GM12864 (cell line): ENCODE measurements at places on chromosomes 13 and 19.
A peak's percentile ranks its signal among the peaks of the same experiment; 100 is the strongest.

DNA sequence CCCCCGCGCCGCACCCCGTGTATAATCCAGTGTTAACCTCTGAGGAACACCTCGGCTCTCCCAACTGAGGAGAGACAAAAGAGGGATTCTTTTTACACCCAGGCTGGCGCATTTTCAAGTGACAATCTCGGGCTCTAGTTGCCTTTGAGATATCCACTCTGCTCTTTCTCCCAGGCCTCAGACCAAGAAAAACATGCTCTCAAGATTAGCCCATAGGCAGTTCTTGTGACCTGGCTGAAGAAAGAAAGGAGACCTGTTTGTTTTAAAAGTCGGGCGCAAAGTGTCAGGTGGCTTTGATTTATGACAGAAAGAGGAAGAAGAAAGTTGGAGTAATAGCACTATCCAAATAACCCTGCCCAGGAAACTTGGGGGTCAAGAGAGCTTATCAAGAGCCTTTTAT lies 27.3 kb downstream of the SHISA2 start:
- no peak for DNase-seq

- DNase-seq, result no peak
Observed at GRCh38 chr19:39341129-39341718, 997 bp upstream of the SAMD4B start.

DNA sequence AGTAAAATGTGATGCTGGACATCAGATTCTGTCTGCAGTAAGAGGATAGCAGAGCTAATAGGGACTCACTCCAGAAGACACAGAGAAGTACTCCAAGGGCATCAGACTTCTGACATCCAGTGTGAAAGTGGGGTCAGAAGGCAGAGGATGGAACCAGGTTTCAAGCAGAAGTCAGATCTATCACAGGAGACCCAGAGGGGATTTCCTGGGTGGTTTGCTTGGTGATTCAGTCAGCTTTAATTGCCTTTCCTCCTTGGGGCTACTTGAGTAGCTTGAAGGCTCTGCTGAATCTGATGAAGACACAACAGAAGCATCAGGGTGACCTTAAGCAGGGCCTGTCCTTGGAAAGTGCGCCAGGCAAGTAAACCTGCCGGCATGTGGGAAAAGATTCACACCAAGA lies 300.6 kb downstream of the COG6 start:
- DNase-seq, result no peak

- no peak for DNase-seq
Observed at GRCh38 chr13:20715330-20715712, 11.8 kb downstream of the IL17D start.

- DNase-seq, result no peak
Observed at GRCh38 chr13:113855931-113856715, 7.8 kb downstream of the GAS6 start.

DNA sequence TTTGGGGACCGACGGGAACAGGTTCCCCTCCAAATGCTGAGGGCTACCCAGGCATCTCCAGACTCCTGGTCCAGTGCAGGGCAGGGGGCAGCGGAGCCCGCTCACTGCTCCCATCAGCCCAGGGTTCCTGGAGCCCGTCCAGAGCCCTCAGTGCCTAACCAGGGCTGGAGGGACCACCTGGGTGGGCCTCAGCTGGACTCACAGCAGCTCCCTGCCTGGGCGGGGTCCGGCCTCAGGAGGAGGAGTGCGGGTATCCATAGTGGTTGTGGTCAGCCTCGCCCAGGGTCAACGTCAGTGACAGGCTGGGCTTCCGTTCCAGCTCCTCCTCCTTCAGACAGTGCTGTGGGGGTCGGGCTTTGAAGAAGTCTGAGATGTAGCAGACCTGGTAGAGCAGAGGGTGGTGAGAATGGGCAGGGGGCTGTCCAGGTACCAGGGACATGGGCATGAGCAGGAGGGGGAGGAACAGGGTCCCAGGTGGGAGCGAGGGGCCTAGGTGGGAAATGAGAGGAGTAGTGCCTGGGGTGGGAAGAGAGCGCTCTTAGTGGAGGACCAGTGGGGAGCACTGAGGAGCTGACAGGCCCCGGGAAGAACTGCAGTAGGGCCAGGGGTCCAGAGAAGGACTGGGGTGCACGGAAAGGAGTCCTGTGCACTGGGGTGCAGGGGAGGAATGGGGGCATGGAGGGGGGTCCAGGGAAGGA lies 9.9 kb downstream of the PLPP2 start:
- no peak for DNase-seq

DNA sequence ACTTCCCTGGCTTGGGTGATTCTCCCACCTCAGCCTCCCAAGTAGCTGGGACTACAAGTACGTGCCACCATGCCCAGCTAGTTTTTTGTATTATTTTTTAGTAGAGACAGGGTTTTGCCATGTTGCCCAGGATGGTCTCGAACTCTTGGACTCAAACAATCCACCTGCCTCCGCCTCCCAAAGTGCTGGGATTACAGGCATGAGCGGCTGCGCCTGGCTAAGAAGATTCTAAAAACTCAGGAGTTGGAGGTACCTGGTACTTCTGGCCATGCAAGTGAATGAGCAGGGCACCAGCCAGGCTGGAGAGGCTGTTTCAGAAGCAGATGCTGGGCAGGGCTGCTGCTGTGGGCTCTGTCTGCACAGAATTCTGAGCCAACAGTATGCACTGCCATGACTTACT lies 6.1 kb downstream of the MZF1 start:
- no peak for DNase-seq

GRCh38 chr19:30341611-30342201 lies 30.5 kb upstream of the ZNF536 start:
- no peak for DNase-seq

GRCh38 chr13:50794226-50794625 lies 49.3 kb downstream of the DLEU7 start:
- DNase-seq, result no peak

GRCh38 chr13:42867232-42867631 lies 85.8 kb downstream of the FAM216B start:
- no peak for DNase-seq

DNA sequence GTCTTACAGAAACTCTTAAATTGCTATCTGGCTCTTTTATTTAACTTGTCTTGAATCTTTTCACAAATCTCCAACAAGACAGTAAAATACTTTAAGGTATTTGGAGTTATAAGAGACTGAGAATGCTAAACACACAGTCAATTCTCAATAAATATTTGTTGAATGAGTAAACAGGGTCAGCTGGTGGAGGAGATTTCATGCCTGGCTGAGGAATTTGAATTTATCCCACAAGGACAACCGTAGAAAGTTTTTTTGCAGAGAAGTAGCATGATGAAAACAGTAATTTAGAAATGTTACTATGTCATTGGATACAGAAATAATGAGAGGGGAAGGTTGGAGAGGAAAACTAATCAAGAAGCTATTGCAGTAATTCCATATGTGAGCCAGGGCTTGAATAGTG lies 1223.7 kb downstream of the PCDH17 start:
- no peak for DNase-seq

DNA sequence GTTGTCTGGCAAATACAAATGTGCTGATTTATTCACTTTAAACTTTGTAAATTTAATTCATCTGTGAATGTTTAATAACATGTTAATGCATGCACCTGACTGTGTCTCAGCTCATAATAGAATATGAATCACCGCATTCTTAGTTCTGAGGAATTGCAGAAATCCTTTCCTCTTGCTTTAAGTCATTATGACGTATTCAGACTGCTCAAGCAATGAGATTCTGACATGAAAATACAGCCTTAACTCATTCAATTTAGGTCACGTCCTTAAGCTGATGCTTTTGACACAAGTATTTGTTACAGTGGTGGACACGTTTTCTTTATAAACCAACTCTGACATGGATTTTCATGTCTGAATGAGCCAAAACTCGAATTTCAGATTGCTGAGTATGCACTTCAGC lies 541.0 kb upstream of the KLF12 start:
- no peak for DNase-seq

DNA sequence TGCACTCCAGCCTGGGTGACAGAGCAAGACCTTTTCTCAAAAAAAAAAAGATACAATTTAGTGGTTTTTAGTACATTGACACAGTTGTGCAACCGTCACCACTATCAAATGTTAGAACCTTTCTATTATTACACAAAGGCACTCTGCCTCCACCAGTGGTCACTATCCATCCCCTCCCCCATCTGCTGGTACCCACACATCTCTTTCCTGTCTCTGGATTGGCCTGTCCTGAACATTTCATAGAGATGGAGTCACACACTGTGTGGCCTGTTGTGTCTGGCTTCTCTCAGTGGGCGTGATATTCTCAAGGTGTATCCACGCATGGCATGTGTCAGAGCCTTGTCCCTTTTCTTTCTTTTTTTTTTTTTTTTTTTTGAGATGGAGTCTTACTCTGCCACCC lies 11.2 kb downstream of the KDM4B start:
- DNase-seq, result no peak

- DNase-seq, result no peak
Observed at GRCh38 chr13:87129602-87130300, 541.4 kb upstream of the SLITRK5 start.

DNA sequence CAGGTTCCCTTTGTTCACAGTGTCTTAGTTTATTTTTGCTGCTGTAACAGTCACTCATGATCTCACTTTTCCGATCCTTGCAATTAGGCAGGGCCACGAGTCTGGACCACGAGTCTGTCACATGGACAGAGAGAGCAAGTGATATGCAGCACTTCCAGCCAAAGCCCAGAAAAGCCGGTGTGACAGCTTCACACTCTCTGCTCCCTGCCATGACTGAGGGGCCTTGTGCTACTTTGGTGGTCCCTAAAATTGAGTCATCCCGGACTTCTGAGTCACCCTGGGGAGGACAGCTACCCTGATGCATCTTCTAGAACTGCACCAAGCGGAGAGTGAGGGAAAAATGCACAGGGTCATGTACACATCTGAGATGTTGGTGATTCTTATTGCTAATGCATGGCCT lies 179.6 kb downstream of the EFNB2 start:
- DNase-seq, result no peak

DNA sequence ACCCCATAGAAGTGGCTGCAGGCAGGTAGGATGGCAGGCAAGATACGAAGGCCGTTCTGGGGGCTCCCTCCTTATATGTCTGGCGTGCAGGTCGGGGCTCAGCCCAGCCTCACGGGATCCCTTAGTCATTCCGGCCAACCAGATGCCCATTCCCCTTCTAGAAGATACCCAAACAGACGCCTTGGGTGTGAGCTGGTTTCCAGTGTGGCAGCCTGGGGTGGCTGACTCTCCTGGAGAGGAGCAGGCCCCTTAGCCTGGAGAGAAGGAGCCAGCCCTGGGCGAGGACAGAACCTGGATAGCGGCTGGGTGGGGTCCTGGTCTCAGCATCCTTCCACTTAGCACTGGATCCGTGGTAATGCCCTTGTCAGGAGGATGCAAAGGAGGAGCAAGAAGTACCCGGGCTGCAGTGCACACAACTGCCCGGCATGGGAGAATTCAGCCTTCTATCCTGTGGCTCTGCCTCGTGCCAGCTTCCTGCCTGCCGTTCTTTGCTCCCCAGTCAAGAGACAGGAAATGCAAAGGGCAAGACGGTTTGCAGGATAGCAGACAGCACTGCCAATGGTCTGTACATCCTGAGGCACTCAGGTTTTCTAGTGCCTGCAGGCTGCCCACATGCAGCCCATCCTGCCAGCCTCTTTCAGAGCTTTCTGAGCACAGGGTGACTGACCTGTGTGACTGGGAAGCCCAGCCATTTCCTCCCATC lies 56.7 kb upstream of the WASF3 start:
- DNase-seq, result no peak

DNA sequence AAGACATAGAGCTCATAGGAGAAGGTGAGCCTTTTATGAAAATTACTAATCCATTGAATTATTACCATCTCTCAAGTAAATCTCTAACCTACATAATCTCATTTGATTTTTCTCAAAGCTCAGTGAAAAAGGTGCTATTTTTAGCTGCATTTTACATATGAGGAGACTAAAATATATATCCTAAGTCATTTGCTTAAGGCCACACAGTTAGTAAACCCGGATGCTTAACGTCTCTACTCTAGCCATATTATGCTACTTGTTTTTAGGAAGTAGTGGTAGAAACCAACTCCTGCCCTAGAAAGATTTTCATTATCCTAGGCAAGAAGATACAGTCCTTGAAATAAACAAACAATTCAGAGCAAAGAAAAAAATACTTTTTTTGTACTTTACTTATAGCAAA lies 108.9 kb downstream of the RBM26 start:
- DNase-seq, result no peak

DNA sequence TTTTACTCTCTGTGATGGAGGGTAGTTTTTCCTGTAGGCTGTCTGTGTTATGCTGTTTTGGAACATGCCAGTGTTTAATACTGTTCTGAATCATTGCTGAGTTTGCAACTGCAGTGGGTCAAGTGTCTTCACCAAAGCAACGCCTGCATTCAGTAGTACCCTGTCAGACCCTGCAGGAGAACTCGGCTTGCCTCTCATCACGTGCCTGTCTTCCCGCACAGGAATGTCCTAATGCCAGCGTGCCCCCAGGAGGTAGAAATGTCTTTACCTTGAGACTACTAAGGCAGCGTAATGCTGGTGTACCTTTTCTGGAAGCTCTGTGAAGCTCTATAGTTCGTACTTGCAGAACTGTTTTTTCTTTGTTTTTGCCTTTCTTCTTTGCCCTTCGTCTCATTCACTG lies 42.3 kb downstream of the POLR1D start:
- DNase-seq, result no peak

- DNase-seq, result no peak
Observed at GRCh38 chr13:21934284-21934683, 263.4 kb downstream of the FGF9 start.

- DNase-seq, result peak; percentile 41
Observed at GRCh38 chr13:39451860-39452301, 151.1 kb downstream of the LHFPL6 start.

DNA sequence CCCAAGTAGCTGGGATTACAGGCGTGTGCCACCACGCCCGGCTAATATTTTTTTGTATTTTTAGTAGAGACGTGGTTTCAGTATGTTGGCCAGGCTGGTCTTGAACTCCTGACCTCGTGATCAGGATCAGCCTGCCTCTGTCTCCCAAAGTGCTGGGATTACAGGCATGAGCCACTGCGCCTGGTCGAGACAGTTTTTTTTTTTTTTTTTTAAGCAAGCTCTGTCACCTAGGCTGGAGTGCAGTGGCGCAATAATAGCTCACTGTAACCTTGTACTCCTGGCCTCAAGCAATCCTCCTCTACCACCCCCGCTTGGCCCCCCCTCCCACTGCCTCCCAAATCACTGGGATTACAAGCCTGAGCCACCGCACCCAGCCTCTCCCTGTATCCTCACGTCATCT lies 6.4 kb upstream of the MAP2K7 start:
- no peak for DNase-seq

DNA sequence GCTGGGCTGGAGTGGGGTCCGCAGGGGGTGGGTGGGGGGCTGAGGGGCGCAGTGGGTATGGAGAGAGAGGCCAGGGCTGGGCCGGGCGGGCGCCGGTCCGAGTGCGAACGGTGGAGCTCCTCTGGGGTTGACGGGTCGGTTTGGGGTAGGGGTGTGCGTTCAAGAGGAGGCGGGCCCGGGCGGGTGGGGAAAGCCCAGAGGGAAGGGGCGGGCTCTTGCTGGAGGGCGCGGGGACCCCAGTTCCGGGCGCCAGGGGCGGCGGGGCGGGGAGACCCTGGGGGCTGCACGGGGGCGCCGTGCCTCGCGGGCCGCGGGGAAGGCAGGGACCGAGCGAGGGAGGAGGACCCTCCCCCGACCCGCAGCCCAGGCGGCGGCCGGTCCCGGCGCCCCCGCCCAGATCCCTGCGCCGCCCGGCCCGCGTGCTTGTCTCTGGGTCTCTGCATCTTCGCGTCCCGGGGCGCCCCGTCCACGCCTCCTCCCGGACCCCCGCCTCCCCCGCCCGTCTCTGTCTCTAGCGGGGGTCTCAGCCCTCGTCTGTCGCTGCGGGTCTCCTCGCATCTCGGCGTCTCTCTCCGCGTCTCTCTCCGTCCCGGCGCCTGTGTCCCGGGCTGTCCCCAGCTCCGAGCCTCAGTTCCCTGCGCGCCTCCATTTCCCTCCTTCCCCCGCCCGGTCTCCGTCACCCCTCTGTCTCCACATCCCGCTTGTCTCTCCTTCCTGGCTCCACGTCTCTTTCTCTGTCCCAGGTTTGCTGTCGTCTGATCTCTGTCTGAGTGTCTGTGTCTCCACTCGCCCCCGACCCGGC lies 8.3 kb upstream of the SHISA7 start:
- no peak for DNase-seq
